IPS DF 19.7 (cell line): ENCODE measurements at places on chromosomes 1 and 21.

DNA sequence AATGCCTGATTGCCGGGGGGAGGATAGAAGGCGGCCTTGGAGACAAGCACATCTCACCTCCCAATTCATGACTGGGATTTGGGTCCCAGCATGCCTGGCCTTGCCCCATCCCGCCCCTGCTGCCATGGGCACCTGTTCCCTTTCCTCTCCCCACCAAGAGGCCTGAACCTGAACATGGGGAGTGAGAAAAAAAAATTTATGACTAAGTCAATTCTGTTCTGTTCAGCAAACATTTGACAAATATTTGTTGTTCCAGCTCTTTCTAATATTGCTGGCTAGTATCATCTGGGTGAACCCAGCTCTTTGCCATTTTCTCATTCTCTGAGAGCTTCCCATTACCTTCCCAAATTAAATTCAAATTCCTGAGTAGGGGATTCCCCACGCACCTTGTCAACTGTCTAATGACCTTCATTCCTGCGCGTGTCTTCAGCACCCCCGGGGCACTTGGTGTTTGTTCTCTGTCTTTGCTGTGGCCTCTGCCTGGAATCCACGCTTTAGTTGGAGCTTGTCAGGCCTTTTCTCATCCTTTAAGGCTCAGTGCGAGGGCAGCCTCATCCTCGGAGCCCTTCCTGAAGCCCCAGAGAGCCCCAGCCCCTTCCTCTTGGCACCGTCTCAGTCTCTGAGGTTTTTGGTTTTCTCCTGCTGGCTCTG lies 42.8 kb downstream of the ARHGEF10L start:
- no peak for DNase-seq

- DNase-seq = no peak
Observed at GRCh38 chr1:153403421-153404085, 12.7 kb upstream of the S100A8 start.

- DNase-seq = no peak
Observed at GRCh38 chr1:182589931-182590330, 875 bp upstream of the RNASEL start.

DNA sequence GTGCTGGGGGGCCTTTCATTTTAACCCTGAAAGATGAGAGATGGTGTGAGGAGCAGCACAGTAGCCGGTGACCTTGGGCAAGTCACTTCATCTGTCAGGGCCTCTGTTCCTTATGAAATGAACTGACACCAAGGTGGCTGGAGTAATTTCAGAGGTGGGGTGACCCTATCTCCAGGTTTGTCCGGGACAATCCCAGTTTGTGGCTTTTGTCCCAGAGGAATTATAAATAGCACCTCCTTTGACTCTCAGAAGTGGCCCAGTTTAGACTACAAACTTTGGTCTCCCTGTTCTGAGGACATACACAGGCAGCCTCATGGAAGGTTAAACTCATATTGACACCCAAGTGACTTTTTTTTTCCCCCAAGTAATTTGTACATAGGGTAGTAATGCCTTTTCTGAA lies 14.6 kb downstream of the ACTN2 start:
- DNase-seq = no peak

- no peak for DNase-seq
Observed at GRCh38 chr1:41356752-41357151, 4.5 kb upstream of the FOXO6 start.

GRCh38 chr1:174000371-174000770 lies 21.8 kb downstream of the RC3H1 start:
- no peak for DNase-seq

GRCh38 chr1:222462601-222463000 lies 85.3 kb downstream of the HHIPL2 start:
- DNase-seq = no peak
